NCI-H82 (cell line): ENCODE measurements at places on chromosomes 12 and 14.

DNA sequence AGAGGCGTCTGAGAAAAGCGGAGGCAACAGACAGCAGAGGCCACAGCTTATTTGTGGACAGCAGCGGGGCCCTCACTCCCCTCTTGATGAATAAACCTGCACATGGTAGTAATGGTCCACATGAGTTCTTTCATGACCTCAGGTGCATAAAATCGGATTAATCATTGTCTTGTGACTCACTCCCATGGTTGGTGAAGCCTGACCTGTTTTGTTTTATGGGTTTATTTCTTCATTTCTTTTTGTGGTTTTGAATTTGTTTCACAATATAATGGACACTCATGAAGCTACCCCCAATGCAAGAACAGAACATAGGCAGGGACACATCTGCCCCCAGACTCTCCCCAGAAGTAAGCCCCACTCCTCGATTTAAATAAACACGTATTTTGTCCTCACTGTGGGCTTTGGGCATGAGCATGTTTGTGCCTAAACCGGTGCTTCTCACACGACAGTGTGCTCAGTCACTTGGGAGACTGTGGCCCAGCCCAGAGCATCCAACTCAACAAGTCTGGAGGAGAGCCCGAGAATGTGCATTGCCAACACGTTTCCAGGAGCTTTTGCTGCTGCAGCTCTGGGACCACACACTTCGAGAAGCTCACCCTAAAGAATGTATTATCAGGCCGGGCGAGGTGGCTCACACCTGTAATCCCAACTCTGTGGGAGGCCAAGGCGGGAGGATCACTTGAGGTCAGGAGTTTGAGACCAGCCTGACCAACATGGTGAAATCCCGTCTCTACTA is 116.1 kb downstream of the SCARB1 start:
- peak; percentile 52 for DNase-seq

GRCh38 chr12:17142856-17143255 is 536.9 kb upstream of the LMO3 start:
- no peak for DNase-seq

- DNase-seq = no peak
These were observed 56.1 kb downstream of the EPS8 start for GRCh38 chr12:15733136-15733535.

DNA sequence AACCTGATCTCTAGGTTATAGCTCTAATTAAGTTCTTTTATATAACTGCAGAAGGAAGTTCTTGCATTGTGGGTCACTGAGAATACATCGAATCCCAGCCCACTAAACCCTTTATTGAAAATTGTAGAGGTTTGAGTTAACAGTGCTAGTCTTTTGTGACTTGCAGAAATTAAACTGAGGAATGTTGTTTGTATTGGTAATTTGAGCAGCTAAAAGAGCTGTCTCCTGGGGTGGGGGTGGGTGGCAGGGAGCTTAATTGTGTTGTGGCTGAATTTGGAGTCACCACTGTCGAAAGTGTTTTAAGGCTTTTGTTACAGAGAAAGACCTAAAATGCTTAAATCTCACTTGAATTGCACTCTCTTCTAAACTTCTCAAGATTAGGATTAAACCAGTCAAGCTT is 3.2 kb upstream of the COX8C start:
- DNase-seq = no peak

DNA sequence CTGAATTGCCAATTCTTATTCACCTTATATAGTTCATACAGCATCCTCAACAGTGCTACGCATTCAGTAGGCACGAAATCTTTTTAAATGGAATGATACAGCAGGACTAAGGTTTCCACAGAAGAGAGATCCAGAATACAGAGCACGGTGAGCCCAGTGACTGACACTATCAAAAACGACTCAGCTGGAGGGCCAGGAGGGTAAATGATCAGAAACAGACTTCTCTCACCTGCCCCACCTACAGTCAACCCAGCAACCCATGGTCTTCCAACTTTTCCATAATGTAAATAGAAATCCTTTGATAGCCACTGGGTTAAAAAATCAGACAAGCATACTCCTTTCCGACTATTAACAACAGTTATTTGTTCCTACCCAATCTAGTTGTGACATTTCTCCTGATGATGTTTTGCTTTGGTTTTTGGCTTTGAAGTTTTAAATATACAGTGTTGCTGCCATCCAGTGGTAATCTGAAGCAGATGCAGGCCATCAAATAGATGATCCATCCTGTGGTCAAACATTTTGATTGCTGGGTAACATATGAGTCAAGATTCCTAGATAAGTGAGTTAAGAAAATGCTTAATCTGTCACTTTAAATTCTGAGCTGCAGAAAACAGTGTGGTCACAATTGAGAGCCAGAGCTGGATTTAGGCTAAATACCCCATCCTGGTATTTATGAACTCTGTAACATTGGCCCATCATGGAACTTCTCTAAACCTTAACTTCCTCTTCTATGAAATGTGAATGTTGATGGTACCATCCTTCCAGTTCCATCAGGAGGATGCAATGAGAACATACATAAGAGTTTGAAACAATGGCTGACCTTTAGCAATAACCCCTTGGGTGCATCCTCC is 42.0 kb downstream of the GPHB5 start:
- peak; percentile 68 for DNase-seq

DNA sequence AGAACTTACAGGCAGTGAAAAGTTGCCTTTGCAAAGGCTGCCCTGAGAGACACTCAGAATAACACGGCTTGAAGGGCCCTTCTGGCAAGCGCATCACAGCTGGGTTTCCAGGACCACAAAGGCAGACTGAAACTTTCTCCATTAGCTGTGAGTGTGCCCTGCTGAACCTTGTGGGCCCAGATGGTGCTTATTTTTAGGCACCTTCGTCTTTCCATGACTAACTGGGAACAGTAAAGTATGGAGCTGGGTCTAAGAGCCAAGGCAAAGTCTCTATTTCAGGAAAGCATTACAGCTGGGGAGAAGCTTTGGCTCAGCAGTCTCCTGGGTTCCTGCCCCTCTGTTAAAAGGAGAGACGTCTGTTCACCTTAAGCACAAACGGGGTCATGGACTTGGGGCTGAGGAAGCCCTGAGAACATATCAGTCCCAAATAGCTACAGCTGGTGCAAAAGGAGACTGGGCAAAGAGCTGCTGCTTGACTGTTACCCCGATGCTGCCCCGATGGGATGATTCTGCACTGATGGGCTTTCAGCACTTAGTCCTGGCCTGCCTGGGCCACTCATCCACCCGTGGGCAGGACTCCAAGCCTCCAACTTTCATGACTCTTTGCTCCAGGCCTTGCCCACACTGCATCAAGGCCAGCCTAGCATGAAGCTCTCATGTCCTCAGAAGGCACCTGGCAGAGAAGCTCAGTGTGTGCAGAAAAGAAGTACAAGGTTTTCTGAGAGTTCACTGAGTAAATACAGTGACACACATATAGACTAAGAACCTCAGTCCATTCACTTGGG is 248.3 kb downstream of the PHLDA1 start:
- DNase-seq = no peak

DNA sequence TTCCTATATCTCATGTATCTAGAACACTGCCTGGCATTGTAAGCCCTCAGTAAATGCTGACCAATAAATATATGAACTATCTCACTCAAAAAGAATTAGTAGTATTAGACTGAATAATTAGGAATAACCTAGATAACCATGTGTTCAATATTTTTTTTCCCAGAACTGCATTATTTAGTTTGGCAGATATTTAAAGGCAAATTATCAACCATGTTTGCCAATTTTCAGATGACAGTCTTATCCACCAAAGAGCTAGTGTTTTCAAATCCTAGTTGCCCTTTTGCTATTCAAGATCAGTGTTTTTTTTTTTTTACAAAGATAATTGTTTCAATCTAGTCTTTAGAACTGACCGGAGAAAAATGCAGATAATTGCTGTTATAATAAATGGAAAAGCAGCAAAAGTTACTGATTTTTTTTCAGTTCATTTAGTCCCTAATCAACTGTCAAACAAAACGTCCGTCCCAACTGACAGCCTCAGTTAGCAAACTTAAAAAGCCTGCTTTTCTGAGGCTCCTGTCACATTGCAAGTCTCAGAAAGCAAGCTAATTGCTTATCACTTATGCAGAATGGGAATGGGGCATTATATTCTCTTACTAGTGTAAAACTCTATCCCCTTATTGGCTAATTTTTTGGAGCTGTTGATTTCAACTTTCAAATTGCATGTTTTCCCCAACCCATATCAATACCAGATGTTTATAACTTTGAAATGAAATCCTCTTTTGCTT is 203.2 kb downstream of the PAWR start:
- no peak for DNase-seq

DNA sequence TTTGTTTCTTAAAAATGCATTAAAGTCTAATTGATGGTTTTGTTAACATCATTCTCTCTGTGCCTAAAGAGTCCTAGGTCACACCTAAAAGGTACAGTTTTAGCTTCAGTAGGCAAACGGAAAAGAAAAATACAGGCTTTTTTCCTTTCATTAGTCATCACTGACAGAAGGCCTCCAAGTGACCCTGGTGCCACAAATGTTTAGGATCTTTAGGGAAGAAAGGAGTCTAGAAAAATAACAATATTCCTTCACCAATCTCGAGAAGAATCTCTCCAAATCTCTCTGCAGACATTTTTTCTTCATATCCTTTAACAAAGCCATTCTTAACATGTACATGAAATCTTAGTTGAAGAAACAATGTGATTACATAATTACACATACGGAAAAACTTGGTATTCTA is 2.0 kb downstream of the DENND5B start:
- DNase-seq = no peak

GRCh38 chr12:105239304-105239703 is 3.3 kb upstream of the APPL2 start:
- no peak for DNase-seq

DNA sequence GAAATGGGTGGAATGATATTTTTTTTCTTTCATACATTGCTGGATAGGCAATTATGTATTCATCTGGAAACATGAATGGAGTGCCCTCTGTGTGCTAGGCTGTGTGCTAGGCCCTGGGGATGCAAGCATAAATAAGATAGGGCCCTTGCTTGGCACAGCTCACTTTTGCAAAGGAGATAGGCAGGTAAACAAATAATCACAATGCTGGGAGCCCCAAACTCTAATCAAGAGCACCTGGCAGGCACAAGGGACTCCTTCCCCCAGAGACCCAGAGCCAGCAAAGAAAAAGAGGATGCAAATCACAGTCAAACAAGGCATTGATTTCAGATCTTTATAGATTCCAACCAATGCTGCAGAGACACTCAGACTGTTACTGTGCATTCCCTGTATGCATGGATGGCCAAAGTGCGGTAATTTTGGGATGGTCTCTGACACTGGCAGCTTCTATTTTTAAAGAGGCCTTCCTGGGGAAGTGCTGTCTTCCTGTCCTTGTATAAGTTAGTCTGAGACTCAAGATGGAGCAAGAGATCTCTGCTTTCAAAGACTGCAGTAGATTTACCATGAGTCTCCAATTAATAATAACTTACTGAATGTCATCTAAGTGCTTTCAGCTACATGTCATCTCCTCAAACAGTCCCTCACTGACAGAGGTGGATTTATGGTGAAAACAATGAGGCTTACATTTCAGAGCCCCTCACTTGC is 45.1 kb upstream of the CPM start:
- DNase-seq = no peak
